ENCODE measurements at places on chromosomes 16 and 17.

DNA sequence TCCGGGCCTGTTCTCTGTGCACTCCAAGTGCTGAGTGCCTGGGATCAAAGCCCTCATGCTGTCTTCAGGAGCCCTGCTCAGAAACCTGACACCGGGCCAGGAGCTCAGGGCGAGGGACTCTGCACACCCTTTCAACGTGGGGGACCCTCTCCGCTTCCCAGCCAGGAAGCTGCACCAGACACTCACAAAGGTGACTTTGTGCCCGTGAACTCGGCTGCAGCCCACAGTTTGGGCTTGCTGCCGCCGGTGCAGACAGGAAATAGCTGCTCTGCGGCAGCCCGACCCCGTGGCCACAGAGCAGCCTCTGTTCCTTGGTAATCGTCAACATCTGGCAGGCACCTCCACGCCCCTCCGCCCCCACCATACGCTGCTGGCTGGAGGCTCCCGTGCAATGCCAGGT, 93.4 kb upstream of the METRNL start:
- H3K4me3 ChIP-seq = no peak overlapping the region
- no peaks in the 10 kb centered on the region for H3K36me3 ChIP-seq
- H3K4me1 ChIP-seq = no peaks in the 10 kb centered on the region
- no peaks in the 10 kb centered on the region for H3K27me3 ChIP-seq

DNA sequence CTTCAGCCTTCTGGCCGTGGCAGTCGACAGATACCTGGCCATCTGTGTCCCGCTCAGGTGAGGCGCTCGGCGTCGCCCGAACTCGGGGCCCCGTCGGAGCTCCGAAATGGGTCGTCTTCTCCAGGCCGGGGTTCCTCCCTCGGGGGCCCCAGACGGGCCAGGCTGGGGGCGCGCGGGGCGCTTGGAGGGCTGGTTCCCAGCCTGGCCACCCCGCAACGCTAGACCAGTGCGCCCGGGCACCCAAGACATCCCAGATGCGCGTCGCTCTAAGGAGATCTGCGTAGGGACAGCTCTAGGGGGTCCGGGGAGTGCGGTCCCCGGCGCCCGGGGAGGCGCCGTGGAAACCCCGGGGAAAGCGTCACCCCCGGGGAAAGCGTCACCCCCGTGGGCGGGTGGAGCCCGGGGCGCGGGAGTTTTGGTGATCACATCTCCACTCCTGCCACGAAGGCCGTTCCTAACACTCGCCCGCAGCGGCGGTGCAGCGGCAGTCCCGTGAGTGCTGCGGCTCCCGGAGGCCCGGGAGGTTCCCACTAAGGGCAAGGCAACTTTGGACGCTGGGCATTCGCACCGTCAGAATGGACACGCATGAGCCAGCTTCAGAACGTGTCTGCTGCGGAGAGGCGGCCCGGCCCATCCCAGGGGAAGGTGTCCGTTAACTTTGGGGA, 729 bp downstream of the ADORA2B start:
- H3K4me1 ChIP-seq = no peaks in the 10 kb centered on the region
- H3K36me3 ChIP-seq = no peaks in the 10 kb centered on the region
- peak; percentile 76 for DNase-seq
- no peaks in the 10 kb centered on the region for H3K27me3 ChIP-seq
- H3K4me3 ChIP-seq = peak overlapping the region; percentile 32

- no peaks in the 10 kb centered on the region for H3K36me3 ChIP-seq
- H3K4me1 ChIP-seq = peaks cover 6% of the 10 kb centered on the region
- no peak for DNase-seq
- H3K27ac ChIP-seq = no peak overlapping the region
Measured at GRCh38 chr17:45299361-45299760, 17.5 kb downstream of the MAP3K14 start.

DNA sequence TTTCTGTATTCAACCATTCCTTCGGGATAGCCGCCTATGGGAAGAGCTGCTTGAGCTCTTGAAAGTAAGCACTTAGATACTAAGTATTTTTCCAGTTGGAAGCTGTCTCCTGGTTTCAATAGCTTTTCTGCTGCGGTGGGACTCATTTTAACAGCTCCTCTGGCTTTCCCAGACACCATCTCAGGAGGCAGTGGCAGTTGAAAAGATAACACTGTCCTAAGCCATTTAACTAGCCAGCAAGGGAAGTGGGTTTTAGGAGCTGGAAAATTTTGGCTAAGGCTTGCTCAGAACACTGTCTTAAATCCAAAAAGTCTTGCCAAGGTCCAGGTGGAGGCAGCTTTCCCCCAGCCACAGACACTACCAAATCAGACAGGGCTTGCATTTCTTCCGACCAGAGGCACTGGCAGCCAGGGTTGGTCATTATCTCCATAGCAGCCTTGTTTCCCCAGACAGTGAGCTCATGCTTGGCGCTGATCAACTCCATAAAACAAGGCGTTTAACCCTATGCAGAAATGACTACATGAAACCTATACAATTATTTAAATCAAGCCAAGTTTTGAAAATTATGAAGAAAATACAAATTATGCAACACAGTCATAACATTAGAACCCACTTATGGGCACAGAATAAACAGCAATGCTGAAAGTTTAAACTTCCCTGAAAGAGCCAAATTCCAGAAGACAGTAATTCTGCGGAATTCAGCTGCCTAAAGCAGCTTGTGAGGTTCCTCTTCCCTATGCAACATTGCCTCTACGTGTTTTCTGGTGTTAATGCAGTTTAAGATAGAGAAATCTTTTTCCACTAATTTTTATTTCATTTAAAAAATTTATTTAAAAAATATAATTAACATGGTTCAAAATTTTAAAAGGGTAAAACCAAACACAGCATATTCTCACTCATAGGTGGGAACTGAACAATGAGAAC, 25.0 kb downstream of the GABARAPL2 start:
- H3K4me3 ChIP-seq = no peak overlapping the region
- no peaks in the 10 kb centered on the region for H3K36me3 ChIP-seq
- H3K27me3 ChIP-seq = no peaks in the 10 kb centered on the region
- H3K27ac ChIP-seq = peak overlapping the region; percentile 94
- peak; percentile 85 for DNase-seq
- H3K4me1 ChIP-seq = no peaks in the 10 kb centered on the region

Measured in aorta (tissue), 5 donors.